NCI-H82 (cell line): ENCODE measurements at places on chromosomes 7 and 10.

GRCh38 chr10:98382691-98383101 is 32.3 kb downstream of the PYROXD2 start:
- DNase-seq, result no peak

DNA sequence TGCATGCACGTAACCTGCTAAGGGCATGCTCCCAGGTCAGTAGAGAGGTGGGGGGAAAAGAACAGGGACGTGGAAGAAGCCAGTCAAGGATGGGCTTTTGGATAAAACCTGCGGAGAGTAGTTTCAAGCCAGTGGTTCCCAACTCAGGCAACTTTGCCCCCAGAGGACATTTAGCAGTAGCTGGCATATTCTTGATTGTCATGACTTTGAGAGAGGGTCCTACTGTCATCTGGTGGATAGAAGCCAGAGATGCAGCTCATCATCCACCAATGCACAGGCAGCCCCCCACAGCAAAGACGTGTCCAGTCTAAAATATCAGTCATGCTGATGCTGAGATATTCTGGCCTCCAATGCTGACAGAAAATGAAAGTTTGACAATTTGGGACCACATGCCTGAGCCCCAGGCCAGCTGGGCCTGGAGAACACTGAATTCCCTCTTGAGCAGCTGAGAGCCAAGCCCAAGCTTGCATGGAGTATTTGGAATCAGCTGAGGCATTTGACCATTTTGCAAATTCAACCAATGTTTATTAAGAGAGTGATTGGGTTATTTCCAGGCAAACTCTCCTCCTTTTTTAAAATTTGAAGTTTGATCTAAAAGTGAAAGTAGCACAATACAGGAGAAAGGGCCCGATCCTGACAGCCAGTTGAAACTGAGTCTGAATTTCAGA is 110.0 kb upstream of the C7orf33 start:
- DNase-seq, result peak; percentile 32

DNA sequence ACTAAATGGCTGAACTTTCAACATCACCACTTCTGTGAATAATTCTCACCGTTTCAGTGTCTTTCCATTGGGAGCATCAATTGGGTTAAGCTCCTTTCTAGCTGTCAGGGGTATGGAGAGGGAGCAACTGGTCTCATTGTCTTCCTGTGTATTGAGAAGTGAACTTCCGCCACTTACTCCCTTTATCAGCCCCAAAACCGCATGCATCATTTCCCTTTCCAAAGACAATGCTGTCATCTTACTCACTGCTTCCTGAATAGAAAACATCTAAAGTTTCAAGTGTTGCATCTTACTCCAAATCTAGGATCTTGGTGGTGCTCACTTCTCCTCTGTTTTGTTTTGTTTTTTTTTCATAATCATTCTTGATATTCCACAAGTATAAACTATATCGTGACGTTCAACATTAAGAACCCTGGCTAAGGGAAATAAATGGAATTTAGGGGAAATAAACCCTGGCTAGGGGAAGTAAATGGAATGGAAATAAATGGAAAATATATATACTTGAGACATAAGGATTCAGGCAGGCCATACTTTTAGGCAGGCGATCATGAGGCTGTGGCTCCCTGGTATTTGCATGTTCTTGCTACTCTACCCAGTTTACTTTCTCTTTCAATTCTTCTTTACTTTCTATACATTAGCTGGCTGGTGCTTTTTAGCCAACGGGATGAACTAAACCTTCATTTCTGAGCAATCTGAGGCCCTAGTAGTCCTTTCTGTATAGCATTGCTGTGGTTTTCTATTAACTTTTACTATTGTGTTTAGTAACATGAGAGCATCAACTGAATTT is 371.9 kb downstream of the BMPER start:
- no peak for DNase-seq

GRCh38 chr10:62473241-62473640 is 99.1 kb downstream of the ZNF365 start:
- no peak for DNase-seq

GRCh38 chr7:1468203-1468602 is 8.9 kb upstream of the MICALL2 start:
- no peak for DNase-seq

DNA sequence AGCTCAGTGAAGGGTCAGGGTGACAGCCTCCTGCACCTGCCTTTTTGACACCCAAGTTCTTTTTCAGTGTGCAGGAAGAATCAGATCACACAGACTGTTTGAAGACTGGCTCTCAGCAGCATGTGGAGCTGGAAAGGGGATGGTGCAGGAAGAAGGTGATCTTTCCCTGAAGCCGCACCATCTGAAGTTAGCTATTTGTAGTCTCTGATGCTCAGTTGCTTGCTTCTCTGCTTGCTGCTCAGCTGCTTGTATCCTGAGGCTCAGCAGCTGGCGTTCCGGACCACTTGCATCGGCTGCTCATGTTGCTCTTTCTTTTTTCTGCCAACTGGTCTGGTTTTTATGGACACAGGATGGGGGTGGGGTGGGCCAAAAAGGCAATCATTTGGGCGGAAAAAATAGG is 15.8 kb upstream of the DNMBP start:
- no peak for DNase-seq

- DNase-seq, result no peak
Measured at GRCh38 chr7:41193738-41194282, 509.1 kb downstream of the INHBA start.

- no peak for DNase-seq
Measured at GRCh38 chr10:6411436-6411835, 168.6 kb downstream of the PRKCQ start.

DNA sequence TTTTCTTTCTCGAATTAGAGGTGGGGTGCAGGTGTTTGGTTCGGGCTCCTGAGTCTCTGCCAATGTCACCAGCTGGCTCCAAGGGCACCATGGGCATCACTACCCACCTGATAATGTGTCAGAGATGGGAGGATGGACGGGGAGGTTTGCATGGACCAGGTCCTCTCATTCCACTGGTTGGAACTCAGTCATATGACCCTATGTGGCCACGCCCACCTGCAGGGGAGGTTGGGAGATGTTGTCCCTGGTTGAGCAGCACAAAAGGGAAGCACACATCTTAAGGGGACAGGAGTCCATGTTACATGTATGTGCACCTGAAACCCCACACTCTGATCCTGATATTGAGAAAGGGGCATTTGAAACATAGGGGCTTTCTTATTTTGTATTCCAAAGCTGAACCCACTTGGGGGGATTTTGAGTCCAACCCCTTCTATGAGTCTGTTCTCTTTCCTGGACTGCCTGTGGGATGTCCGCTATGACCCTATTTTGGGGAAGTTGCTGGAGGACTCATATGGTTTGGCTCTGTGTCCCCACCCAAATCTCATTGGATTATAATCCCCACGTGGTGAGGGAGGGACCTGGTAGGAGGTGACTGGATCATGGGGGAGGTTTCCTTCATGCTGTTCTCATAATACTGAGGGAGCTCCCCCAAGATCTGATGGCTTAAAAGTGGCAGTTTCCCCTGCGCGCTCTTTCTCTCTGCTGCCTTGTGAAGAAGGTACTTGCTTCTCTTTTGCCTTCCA is 66.9 kb upstream of the BAIAP2L1 start:
- peak; percentile 27 for DNase-seq

GRCh38 chr7:131480384-131481315 is 75.8 kb downstream of the PODXL start:
- DNase-seq, result no peak

DNA sequence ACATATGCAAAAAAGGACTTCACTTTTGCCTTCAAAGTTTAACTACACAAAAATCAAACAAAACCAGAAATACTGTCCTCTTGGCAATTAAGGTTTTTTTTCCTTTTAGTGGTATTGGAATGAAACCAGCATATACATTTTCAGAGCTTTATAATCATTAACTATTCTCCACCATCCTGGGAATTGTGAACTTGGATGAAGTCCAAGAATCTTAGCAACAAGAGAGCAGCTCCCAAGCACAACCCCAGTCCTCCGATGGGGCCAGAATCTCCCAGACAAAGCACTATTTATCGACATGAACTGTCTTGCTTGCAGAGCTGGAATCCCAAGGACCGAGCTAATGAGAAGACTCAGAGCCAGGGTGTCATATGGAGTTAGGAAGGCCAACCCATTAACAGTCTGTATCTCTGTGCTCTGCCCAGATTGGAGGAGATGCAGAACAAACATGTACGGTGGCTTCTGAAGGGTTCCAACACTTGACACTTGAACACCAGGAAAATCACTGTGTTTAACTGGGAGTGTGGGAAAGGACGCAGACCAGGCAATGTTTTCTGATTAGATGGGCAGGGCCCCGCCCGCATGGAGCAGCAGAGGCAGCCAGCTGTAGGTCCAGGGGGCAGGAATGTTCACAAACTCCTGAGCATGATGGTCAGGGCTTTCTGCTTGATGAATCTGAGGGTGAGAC is 35.5 kb downstream of the PPP1R3C start:
- no peak for DNase-seq

DNA sequence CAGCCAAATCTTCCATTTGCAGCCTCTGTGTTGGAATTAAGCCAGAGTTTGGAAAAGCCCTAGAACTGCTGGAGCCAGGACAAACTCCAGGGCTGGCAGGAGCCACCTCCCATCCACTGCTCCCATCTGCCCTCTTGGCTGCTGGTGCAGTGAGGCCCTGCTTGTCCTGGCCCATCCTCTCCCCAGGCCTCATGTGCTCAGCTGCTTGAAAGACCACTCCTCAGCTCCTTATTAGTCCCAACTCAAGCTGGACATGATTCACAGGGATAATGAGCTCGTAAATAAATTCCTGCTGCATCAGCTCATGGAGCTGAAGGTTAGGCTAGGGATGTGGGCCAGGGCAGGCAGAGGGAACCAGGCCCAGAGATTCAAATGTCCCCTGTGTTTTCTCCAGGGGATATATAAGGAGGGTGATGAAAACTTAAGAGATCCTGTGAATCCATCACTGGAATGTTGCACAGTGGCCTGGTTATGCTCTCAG is 282.8 kb downstream of the RPS24 start:
- DNase-seq, result no peak

GRCh38 chr10:124867304-124867703 is 65.7 kb downstream of the ABRAXAS2 start:
- DNase-seq, result no peak

DNA sequence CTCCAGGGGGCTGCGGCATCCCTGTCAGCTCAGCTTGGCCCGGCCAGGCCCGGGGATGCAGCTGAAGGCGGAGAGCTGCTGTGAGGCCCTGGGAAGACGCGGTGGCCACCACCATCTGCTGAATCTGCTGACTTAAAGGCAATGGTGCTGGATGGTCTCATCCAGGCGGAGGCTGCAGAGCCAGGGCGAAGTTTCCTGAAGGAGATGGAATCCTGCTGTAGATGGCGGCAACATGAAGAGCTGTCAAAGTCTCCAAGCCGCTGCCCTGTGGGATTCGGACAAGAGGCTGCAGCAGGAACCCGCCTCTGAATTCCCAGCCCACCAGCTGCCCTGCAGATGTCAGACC is 200.1 kb downstream of the PTPRN2 start:
- DNase-seq, result no peak

- no peak for DNase-seq
Measured at GRCh38 chr10:46515793-46516192, 40.7 kb downstream of the GPRIN2 start.

DNA sequence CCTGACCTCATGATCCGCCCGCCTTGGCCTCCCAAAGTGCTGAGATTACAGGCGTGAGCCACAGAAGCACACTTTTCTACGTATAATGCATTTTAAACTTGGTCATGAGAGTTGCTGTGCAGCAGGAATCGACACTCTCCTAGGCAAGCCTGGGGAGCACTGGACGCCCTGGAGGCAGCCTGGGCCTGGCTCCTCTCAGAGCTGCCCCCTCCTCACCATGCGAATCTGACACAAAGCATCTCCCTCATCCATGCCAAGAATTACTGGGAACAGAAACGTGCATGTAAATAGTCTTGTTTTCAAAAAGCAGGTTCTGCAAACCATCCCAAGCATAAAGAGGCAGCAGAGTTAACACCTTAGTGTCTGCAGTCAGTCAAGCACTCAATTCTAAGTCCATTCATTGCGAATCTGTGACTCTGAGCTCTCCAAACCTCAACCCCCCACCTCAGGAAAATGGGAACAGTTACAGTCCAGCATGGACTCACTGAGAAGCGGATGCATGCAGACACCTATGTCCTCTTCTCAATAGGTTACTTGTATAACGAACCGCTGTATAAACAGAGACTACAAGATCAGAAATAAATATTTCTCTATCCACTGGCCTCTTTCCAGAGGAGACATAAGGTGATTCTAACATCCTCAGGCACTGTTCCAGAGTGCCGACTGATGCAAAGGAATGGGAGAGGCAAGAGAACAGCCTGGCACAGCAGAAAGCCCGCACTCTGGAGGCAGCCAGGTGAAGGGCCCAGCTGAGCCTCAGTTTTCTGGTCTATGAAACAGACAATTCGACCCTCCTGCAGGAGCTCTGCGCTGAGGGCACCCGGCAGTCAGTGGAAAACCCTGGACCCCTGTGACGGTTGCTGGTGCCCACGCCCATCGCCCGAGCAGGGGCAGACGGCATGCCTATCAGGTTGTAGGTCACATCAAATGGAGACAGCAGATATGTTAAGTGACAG is 68.9 kb downstream of the MAD1L1 start:
- no peak for DNase-seq

- DNase-seq, result no peak
Measured at GRCh38 chr10:126049759-126050700, 153.7 kb downstream of the FANK1 start.

- no peak for DNase-seq
Measured at GRCh38 chr7:155972651-155973390, 160.6 kb upstream of the SHH start.

DNA sequence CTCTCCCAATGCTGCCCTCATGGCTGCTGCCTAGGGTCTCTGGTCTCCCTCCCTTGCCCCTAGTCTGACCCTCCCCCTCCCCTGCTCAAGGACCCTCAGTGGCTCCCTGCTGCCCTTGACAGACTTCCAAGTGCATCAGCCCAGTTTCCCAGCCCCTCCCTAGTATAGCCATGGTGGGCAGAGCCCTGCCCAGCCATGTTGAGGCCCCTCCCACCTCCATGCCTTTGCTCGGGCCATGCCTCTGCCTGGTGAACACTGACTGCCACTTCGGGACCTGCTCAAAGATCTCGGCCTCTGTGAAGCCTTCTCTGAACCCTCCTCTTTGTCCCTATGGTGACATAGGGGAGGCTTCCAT is 73.2 kb downstream of the MYL10 start:
- DNase-seq, result no peak

- no peak for DNase-seq
Measured at GRCh38 chr10:63021225-63021624, 111.9 kb upstream of the NRBF2 start.

DNA sequence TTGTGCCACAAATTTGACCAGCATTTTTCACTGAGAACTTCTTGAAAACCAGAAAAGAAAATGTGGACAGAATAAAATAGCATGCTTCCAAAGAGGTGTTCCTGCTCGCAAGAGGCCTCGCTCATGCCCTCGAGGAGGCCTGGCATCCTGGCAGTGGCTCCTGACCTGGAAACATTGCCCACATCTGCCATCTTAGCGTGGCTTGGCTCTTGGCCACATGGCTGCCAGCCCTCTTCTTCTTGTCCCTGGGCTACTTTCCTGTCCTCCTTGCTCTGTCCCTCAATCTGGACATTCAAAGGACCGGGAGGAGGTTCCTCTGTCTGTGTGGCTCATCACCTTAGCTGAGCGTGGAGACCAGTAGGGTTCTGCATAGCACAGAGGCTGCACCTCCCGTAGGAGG is 131.6 kb upstream of the TMEM72 start:
- no peak for DNase-seq

GRCh38 chr7:129298268-129298893 is 73.6 kb downstream of the AHCYL2 start:
- peak; percentile 66 for DNase-seq
